ENCODE measurements at places on chromosomes 1 and 21. TPM values are rescaled to one million over a fixed set of nuclear protein-coding genes. Genes with fewer than 3 reads are reported as not detected.

Gene KDF1
- 20.8 TPM for total RNA-seq

Gene KAZN
- 10.2 TPM for total RNA-seq

Gene DNALI1
- total RNA-seq: 45.3 TPM

Gene NUDT17
- total RNA-seq: 3.1 TPM

- DNase-seq: no peak
Observed at GRCh38 chr1:155106862-155107261, 20.8 kb upstream of the EFNA1 start.

DNA sequence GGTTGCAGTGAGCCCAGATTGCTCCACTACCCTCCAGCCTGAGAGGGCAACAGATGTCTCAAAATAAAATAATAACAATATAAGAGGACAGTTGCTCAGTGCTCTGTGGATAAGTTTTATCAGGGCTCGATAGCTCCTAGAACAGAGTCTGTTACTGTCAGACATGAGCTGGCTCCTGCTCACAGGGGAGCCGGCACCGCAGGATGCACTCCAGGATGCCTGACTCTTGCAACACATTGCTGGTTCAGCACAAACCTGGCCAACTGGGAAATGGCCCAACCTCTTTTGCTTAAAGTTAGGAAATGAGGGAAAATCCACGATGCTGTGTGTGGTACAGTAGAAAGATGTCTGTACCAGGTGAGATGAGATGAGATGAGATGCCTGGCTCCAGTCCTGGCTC is 5.8 kb upstream of the CTSE start:
- DNase-seq: peak; percentile 60

DNA sequence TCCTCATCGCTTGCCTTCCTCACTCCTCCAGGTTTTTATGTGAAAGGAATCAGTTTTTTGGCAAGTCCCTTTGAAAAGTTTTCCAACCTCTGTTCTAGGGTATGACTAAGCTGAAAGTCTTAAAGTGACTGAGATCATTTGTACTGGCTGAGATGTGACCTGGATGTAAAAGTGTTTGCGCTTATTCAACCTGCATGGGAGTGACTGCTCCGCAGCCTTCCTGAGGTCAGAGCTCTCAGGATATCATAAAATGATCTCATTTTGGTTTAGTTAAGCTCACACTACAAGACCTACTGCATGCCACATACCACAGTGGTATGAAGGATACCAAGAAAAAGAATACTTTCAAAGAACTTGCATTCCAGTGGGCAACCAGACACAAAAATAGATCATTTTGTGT is 29.8 kb upstream of the TADA1 start:
- DNase-seq: no peak

DNA sequence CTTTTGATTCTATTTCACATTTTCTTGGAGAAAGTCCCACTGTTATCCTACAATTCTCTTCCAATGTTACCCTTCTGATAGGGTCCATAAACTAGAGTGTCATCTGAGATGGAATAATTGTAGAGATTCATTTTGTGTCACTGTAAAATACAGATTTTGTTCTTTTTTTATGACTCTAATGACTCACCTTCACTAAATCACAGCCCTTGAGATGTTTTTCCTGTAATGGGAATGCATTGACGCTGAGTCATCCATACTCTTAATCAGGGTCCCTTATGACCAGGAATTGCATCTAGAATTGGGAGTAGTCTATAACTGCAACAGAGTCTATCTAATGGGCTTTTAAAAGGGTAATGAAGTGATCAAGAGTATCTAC is 315.5 kb downstream of the TGFB2 start:
- no peak for DNase-seq

DNA sequence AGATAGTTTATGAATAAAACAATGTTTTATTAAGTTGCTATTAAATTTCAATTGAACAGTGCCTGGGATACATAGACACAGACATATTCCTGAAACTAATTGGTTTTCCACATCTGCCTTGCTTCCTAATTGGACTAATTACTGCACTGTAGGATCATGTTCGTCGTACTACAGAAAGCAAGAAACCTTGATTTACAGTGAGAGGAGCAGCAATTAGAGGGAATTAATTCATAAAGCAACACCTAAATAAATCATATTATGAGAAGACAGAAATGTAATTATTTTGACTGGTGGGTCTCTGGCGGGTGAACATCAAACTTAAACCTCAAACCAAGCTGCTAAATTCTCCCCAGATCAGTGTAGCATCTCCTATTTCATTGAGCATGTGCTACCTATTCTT is 124.6 kb upstream of the CAMK1G start:
- DNase-seq: no peak

DNA sequence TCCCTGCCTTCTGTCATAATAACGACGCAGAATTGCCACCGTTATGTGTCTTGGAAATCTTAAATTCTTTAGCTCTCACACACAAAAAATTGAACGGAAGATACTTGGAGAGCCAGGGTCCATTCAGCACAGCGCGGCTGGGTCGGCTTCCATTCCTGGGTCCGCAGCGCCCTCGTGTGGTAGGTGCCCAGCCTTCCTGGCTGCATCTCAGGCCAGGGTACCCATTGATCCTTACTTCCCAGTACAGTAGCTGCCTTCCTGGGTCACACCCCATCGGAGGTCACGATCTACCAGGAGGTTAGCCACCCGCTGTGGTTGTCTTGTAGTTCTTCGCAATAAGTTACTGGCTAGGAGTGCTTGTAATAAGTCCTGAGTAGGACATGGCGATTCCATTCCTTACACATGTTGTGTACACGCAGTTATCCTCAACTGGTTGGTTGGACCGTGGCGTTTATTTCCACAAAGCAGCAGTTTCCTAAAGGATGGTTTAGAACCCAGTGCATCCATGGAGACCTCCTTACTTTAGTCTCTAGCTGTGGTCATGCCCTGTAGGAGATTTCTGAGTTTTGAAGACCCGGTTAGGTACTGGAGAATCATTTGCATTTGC is 9.9 kb upstream of the MTARC1 start:
- peak; percentile 81 for DNase-seq

DNA sequence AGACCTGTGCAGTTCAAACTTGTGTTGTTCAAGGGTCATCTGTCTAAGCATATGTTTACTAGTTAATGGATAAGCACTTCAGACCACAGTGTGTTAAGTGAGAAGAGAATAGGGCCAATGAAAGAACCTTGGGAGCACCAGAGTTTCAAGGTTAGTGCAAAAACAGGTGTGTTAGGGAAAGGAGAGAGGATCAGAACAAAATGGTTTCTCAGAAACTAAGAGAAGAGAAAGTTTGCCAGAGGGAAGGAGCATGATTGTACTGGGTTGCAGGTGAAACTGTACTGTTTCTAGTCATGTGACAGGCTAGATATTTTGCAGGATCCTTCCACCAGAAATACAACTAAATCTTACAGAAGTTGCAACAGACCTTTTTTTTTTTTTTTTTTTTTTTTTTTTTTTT is 23.3 kb downstream of the RPRD2 start:
- DNase-seq: no peak
